ENCODE measurements at places on chromosomes 7 and 10. TPM values are rescaled to one million over a fixed set of nuclear protein-coding genes. Genes with fewer than 3 reads are reported as not detected.

- no peak for DNase-seq
Measured at GRCh38 chr10:77188521-77188920, 449.1 kb downstream of the KCNMA1 start.

The CYP3A5 gene
- 0.63 TPM for total RNA-seq

DNA sequence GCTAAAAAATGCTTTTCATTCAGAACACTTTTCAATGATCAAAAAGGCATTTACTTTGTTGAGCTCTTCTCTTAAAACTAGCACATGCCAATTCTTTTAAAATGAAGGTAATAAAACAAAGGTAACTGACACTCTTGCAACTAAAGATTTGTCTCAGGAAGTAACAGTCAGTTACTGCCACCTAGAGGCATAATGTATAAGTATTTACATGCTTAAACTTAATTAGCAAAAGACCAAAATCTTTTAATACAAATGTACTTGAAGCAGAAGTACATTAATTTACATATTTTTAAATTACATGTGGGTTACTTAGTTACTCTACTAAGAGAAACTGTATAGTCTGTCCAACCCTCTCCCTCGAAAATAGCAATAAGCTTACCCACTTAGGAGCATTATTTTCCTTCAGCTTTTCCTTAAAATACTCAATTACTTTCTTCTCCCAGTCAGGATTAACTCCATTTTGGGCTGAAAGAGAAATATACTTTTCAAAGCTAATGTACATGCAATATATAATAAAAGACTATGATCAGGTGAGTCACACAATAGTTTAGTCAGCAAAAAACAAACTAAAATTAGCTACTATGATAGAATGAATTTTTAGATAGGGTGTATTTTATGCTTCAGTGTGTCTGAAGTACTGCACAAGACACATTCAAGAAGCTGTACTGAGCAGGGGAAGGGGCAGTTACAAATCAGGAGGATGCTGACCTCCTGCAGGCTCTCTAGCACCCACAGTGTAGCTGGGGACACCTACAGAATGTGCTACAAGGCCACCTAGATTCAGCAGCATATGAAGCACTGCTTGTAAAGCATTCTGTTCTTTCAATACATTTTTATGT is 13.0 kb downstream of the MCMBP start:
- no peak for DNase-seq

The SPDYE2 gene
- 15.6 TPM for total RNA-seq

DNA sequence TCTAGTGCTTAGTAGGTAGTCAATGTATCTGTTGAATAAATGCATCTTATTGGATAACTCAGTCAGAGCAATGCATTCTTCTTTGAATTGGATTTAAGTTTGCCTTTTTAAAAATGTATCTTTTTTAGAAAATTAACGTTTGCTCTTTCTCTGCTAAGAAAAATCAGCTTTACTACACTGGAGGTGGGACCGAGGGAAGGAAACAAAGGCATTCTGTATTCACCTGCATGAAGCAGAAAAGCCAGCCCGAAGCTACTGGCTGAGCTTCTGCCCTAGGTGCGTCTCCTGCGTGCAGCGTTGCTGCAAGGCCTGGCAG is 22.2 kb upstream of the ITGB1 start:
- DNase-seq, result no peak

DNA sequence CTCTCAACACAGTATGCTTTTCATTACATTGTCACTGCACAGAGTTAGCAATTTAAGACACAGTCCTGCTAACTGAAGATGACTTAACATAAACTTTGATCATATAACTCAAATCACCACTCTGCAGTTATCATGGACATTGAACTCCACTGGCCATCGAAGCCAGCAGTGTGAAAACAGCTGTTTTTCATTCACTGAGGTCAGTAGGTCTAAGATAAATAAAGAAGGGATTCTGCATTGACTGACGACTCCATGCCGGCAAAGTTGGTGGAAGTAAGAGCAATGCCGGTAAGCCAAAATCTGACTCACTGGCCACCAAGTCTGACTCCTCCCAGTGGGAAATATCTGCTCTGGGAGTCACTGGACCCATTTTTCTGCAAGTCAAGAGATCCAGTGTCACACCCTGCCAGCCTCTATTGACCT is 449.9 kb upstream of the ANKRD30A start:
- DNase-seq, result no peak

The CYP3A7 gene
- not detected for total RNA-seq

GRCh38 chr7:121271916-121272315 is 56.9 kb upstream of the WNT16 start:
- DNase-seq, result no peak

GRCh38 chr10:13352519-13352918 is 4.4 kb upstream of the SEPHS1 start:
- DNase-seq, result no peak

DNA sequence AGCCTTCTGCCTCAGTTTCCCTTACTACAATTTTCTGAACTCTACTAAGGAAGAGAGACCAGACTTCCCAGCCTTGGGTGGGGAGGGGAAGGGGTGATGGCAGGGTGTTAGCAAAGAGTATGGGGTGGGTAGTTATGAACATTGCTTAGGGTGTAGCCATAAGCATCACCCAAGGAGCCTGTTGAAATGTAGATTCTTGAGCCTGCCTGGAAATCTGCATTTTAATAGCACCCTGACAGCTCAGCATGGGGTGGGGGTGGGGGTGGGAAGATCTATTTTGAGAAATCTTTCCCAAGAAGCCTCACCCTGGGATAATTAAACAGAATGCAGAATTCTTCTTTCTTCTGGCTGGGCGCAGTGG is 164.8 kb downstream of the NRF1 start:
- DNase-seq, result no peak

GRCh38 chr10:5963071-5963470 is 14.3 kb downstream of the IL15RA start:
- no peak for DNase-seq

DNA sequence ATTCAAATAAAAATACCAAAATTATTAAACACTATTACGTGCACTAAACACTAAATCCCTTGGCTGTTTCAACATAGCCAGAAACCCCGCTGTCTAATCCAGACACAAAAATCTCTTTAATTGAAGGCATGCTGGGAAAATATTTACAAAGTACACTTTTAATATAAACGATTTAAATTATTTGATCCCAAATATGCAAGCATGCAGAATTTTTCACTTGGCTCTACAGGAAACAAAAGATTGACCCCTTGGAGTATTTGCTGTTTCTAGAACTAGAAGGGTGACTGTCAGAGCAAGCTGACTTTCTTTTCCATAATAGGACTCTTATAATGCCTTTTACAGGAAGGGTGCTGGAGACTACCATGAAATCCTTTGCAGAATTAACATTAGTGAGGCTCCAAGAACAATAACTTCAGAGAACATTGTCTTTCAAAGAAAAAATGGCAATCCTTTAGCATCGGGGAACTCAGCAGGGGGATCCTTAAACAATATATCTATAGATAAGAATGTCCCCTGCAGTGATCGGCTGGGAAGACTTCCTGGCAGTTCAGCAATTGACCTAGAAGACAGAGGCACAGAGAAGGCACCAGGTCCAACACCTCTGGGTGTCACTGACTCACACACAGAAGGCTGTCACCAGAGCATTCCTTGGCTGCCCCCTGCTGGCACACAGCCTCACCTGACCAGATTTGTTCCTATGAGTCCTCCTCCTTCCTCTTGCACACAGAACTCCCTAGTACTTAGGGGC is 55.8 kb upstream of the MRLN start:
- peak; percentile 91 for DNase-seq

- DNase-seq, result no peak
Measured at GRCh38 chr10:130485958-130486895, 350.0 kb downstream of the GLRX3 start.

DNA sequence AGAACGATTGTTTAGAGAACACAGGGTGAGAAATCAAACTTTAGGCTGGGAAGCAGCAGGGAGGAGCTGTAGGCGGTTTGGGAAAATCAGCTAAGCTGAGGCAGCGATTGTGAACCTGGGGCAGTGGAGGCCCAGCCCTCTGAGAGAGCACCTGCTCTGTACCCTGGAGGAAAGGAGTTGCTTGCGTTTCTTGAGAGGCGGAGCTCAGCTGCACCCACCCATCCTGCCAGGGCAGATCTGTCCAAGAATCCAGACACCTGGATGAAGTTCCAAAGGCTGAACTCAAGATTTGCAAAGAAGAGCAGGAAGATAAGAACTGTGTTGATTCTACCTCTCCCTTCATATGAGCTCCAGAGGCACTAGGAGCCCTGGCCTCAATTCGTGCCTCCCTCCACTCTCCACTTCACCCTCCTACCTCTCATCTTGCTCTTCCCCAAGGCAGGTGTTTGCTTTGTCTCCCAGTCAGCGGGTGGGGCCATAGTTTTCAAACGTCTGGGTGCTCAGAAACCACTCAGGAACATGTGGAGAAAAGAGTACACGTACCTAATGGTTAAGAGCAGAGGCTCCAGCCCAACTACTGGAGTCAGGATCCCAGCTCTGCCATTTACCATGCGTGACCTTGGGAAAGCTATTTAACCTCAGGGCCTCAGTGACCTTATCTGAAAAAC is 21.5 kb upstream of the TMEM213 start:
- no peak for DNase-seq

DNA sequence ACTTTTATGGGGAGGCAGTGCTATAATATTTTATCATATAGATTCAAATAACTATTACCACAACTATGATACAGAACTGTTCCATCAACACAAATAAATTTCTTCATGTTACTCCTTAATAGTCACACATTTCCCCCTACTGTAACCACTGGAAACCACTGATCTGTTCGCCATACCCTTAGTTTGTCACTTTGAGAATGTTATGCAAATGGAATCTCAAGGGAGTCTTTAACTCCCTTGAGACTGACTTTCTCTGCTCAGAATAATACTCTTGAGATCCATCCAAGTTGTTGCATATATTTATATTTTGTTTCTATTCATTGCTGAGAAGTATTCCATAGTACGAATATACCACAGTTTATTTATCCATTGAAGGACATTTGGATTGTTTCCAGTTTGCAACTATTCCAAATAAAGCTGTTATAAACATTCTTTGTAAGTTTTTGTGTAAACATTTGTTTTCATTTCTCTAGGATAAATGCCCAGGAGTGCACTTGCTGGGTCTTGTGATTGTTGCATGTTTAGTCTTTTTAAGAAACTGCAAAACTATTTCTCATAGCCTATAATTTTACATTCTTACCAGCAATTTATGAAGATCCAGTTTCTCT is 19.7 kb upstream of the PON2 start:
- DNase-seq, result no peak

GRCh38 chr10:114526126-114526503 is 121.8 kb upstream of the AFAP1L2 start:
- no peak for DNase-seq

All from testis (tissue), 5 donors.